Left renal cortex interstitium (tissue), 4 donors: ENCODE measurements at places on chromosomes 7 and 10.

- no peak for DNase-seq
Measured at GRCh38 chr7:27109466-27110185, 7.1 kb upstream of the HOXA2 start.

DNA sequence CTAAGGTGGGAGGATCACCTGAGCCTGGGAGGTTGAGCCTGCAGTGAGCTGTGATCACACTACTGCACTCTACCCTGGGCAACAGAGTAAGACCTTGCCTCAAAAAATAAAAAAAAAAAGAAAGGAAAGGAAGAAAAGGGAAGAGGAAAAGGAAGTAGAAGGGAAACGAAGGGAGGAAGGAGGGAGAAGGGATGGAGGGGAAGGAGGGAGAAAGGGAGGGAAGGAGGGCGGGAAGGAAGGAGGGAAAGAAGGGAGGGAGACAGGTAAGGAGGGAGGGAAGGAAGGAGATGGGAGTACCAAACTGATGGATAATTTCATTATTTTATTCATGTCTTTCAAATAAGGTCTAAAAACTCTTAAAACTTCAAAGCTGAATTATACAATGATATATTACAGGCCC is 106.3 kb downstream of the KMT2C start:
- DNase-seq = no peak

DNA sequence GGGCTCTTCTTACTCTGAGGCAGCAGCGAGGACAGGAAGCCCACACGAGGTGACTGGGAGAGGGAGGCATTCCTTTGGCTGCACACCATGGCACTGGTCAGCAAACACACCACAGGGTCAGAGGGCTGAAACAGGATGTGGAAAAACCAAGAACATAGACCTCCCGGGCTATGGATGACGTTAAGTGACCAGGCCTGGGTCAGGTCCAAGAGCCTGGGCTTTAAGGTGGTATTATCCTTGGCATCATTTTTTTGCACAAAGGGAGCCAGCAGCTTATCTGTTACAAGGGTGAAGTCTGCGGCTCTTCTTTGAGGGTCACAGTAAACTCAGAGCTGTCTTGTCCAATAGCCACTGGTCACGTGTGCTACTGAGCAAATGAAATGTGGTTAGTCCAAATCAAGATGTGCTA is 7.0 kb downstream of the WDR91 start:
- DNase-seq = no peak

DNA sequence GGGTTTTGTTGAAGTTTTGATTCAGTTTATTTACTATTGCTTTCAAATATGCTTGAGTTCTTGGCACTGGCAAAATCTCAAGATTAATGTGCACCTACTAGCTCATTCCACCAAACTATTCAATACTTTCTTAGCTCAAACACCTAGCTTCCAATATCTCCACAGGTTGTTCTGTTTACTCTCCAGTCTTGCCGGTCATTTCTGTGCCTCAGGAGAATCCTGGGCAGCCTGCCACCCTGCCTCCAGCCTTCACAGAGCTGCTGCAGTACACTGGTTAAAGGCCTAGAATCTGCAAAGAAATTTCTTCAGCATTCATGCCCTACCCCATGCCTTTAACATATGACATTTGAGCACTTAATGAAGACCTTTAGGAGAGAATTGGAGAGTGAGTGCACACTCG is 4.0 kb upstream of the TMEM106B start:
- DNase-seq = no peak

- DNase-seq = no peak
Measured at GRCh38 chr7:80999100-80999499, 80.2 kb upstream of the SEMA3C start.

- DNase-seq = no peak
Measured at GRCh38 chr7:66741710-66742049, 1.1 kb downstream of the RABGEF1 start.

DNA sequence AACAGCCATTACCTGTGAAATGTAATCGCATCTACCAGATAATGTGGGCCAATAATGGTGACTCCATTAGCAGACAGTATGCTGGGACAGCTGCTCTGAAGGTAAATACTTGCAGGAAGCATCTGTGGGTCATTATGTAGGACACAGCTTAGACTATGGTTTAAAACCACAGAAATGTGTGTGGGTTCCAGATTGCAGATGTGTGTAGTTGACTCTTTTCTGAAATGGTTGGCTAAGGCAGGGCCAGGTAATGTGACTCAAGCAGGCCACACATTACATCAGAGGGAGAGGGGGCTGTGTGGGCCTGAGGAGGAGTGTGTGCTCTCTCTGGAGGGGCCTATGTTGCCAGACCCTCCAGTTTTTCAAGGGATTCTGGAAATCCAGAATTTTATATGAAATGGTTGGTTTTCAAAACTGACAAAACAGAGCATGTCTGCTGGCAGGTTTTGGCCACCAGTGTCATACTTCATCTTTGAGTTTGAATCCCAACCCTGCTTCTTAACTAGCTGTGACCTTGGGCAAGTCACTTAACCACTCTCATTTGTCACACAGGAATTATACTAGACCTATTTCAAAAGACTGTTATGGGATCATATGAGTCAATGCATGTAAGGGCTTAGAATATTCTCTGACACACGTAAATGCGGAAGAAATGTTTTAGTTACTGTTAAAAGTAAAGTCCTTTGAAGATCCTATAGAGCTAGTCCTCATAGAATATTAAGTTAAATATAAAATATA is 64.5 kb downstream of the MCMBP start:
- no peak for DNase-seq

DNA sequence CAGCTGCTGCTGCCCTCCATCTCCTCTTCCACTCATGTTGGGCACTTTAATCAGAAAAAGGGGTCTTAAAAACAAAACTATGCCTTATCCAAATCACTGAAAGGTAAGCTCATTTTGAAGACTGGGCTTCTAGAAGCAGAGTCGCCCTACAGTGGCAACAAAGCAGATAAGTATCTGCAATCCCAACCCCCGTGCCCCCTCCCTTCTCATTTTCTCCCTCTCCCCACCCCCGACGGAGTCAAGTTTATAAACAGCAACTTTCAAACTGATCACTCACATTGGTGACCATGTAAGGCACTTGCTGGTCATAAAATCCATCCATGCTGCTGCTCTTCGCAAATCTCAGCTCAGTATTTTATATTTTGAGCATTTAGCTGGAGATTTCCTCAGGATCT is 738 bp downstream of the ETV1 start:
- DNase-seq = peak; percentile 34

DNA sequence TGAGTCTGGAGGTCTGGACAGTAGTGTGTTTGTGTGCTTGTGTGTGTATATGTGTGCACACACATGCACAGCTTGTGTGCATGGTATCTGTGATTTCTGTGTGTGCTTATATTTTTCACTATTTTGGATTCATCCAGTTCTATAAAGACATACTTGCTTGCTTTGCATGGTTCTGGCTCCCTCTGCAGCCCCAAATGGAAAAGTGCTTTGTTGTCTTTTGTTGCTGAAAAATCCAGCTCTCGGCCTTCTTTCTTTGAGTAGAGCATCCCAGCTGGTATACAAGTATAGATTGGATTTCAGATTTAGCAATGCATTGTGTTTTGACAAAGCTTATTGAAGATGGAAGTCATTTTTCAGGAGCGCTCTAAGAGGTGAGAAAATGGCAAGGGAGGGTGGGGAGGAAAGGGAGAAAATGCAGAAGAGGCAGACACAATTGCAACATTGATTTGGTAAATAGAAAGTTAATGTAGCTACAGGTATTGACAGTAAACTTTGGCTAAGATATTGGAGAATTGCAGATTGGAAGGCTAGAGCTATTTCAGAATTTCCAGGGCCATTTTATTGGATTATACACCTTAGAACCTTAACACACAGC is 333.9 kb downstream of the AUTS2 start:
- DNase-seq = no peak

DNA sequence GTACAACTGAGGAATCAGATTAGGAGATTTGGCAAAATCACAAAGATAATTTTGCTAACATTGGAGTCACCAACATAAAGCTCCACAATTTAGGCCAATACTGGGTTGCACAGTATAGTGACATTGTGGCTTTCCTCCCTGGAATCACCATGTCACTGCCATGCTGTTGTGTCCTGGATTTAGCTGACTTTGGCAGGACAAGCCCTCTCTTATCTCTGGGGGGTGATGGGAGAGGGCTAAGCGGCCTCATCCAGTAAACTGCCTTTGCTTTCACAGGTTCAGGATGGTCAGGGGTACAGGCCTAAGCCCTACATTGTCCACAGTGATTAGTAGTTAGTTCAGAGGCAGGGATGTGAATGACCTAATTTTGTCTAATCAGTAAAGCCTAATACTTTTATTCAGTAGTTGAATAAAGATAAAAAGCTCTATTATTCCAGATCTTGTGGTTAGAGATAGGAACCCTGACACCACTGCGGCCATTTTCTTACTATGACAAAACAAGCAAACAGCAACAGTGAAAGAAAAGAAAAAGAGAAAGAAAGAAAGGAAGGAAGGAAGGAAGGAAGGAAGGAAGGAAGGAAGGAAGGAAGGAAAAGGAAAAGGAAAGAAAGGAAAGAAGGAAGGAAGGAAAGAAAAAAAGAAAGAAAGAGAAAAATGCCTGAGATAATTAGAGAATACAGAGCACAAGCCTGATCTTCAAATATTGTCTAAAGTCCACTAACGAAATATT is 140.1 kb downstream of the ETV1 start:
- no peak for DNase-seq

- peak; percentile 14 for DNase-seq
Measured at GRCh38 chr10:19252531-19252930, 203.9 kb downstream of the MALRD1 start.

DNA sequence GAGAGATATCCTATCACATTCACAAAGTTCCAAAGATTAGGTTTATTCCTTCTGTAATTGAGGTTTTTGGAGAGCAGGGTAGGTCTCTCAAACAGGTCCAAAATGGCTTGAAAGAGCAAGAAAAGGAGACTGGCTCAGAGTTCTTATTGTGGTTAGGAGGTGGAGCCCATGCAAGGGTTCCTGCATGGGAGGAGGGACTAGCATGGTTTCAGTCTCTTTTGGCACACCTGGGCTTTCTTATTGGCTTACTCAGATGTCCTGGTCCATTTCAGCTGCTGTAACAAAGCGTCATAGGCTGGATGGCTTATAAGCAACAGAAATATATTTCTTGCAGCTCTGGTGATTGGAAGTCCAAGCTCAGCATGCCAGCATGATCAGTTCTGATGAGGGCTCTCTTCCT is 493.1 kb downstream of the REEP3 start:
- DNase-seq = no peak

DNA sequence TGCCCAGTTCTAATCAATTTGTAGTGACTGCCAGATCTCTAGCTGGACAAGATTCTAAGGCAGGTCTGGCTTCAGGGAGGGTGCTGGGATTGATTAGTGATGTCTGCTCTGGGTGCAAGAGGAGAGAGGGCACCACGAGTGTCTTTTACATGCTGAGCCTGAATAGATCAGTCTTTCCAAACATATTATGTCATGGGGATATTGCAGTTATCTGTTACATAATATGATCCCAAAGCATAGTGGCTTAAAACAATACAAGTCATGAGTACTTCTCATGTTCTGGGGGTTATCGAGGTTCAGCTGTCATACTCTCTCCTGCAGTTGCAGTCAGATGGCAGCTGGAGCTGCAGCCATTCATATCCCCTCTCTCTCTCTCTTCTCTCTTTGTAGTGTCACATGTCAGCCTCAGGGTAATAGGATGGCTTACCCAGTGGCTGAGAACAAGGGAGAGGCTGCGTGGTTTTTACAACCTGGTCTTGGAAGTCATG is 26.0 kb downstream of the SLC29A3 start:
- DNase-seq = no peak

DNA sequence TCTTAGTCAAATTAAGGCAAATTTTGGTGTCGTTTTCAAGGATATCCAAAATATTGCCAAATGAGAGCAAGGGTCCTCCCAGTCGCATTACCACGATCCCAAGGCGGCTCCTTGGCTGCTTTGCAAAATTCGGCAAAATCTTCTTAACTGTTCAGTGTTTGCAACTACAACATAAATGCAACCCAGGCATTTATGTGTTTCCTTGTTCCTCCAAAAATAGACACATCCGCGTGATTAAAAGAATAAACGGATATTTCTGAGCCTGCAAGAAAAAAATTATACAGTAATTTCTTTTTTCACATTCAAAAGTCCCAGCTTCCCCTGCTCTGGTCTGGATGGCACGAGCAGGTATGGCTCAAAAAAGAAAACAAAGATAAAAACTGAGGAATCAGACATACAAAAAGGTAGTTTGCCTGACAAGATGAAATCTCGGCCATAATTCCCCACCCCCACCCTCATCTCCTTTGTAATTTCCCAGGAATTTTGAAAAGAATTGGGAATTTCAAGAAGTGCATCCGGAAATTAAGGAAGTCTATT is 6.0 kb downstream of the SKIDA1 start:
- no peak for DNase-seq

GRCh38 chr7:27551803-27552400 is 110.8 kb downstream of the HIBADH start:
- no peak for DNase-seq

- DNase-seq = no peak
Measured at GRCh38 chr10:130954326-130954905, 357.1 kb downstream of the TCERG1L start.

DNA sequence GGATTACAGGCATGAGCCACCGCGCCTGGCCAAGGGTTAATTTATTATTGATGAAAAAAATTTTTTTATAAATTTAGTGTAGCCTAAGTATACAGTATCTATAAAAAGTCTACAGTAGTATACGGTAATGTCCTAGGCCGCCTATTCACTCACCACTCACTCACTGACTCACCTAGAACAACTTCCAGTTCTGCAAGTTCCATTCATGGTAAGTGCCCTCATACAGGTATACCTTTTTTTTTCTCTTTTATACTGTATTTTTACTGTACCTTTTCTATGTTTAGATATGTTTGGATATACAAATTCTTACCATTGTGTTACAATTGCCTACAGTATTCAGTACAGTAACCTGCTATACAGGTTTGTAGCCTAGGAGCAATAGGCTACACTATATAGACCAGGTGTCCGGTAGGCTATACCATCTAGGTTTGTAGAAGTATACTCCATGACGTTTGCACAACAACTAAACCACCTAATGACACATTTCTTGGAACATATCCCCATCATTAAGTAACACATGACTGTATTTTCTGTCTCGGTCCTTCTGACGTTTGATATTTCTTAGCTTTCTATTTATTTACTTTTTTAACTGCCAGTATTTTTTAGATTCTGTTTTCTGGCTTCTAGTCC is 23.4 kb downstream of the IRF5 start:
- DNase-seq = no peak

GRCh38 chr10:104220522-104220921 is 11.6 kb downstream of the CFAP43 start:
- DNase-seq = no peak

DNA sequence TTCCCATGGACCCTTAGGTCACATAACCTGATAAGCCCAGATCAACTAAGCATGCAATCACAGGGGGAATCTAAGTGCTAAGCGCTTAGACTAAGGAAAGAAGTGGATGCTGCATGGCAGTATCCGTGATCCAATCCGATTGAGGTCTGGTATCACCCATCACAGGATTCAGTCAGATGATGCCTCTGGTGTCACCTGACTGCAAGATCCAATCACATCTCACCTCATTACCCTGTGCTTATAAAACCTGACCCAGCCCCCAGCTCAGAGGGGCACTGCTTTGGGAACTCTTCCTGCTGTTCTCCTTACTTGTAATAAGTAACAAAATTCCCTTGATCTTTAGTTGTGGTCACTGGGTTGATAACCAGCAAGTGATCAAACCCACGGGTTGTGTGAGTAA is 84.7 kb upstream of the TMEM168 start:
- no peak for DNase-seq

GRCh38 chr7:6344278-6344677 is 71.9 kb upstream of the CYTH3 start:
- no peak for DNase-seq

GRCh38 chr10:132114953-132115520 is 49.3 kb downstream of the JAKMIP3 start:
- DNase-seq = no peak
